ENCODE measurements at places on chromosomes 16 and 17.
A peak's percentile ranks its signal among the peaks of the same experiment; 100 is the strongest.

GRCh38 chr16:11759997-11760396, 17.3 kb upstream of the TXNDC11 start:
- DNase-seq = no peak

DNA sequence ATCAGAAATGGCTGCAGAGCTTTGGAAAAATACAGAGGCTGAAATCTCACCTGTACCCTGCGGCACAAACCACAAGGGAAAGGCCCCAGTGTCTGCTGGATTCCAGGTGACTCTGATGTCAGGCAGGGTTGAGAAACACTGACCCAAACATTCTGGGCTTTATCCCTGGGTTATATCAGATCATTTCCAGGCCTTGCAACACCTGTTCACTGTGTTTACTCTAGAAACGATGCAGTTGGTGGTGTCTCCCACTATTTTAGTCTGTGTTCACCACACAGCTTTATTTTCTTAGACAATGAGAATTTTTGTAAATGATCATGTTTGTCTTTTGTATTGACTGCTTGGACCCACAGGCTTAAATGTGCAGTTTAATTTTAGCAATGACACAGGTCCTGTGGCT, 151.5 kb upstream of the SDK2 start:
- DNase-seq = no peak

DNA sequence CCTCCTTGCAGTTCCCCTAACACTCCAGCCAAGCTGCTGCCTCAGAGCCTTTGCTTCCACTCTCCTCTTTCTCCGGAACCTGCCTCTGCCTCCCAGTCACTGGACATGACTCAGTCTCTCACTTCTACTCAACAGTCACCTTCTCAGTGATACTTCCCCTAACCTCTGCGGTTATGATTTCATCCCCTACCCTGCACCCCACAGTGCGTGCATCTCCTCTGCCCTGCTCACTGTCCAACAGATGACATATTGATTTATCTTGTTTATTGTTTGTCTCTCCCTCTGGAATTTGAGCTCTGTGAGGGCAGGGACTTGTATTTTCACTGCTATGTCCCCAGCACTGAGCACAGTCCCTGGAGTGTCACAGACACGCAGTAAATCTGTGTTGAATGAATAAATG, 100.7 kb downstream of the CYLD start:
- DNase-seq = no peak

GRCh38 chr16:89909777-89910716, 8.6 kb upstream of the MC1R start:
- peak; percentile 42 for DNase-seq

GRCh38 chr17:15513058-15513791, 45.8 kb upstream of the CDRT4 start:
- no peak for DNase-seq

DNA sequence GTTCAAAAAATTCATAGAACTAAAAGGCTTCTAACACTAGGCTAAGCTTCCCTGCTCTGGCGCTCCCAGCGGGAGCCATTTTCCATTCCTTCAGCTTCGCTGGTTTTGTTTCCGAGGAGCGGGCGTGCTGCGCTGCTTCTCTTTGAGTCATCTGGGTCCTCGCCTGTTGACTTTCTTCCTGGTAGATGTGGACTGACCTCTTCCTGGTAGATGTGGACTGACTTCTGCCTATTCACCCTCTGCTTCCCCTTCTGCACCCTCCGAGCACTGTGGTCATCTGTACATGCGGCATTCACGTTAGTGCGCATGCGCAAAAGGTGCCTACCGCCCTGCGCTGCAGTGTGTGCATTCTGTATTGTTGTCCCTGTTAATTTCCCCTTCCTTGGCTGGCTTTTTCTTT, 40.8 kb upstream of the SEC14L1 start:
- DNase-seq = peak; percentile 6

Measured in substantia nigra (tissue), 51 donors.